Lung (tissue), 17 donors: ENCODE measurements at places on chromosomes 5 and 9. TPM values are rescaled to one million over a fixed set of nuclear protein-coding genes. Genes with fewer than 3 reads are reported as not detected.

DNA sequence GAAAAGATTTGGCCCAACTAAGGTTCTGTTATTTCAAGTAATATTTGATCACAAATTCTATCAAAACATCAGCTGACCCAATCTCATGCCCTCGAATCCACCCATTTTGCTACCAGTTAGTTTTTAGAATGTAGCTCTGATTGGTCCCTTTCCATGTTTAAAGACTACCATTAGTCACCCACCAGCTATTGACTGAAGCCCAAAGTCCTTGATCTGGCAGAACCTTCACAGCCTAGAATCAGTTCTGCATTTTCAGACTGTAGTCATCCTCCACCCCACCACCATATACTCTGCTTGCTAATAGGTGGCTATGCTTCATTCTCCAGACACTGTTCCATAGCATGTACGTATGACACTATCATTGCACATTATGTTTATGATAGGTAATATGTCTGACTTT is 182.2 kb upstream of the TARS1 start:
- no peak for DNase-seq
- H3K27me3 ChIP-seq = no peaks in the 10 kb centered on the region
- H3K27ac ChIP-seq = no peak overlapping the region

DNA sequence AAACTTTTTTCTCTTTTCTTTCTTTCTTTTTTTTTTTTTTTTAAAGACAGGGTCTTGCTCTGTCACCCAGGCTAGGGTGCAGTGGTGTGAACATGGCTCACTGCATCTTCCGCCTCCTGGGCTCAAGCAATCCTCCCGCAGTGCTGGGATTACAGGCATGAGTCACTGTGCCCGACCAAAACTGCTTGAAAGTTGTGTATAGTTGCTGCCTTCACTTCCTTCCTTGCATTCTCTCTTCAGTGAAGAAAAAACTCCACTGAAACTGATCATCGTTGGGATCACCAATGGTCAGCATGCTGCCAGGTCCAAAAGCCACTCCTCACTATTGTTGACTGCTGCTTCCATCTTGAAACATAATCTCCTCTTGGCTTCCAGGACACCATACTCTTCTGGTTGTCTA is 66.6 kb upstream of the CTNNA1 start:
- no peaks in the 10 kb centered on the region for H3K4me1 ChIP-seq
- no peak overlapping the region for H3K4me3 ChIP-seq
- H3K27me3 ChIP-seq = no peaks in the 10 kb centered on the region
- DNase-seq = no peak
- no peak overlapping the region for H3K27ac ChIP-seq

DNA sequence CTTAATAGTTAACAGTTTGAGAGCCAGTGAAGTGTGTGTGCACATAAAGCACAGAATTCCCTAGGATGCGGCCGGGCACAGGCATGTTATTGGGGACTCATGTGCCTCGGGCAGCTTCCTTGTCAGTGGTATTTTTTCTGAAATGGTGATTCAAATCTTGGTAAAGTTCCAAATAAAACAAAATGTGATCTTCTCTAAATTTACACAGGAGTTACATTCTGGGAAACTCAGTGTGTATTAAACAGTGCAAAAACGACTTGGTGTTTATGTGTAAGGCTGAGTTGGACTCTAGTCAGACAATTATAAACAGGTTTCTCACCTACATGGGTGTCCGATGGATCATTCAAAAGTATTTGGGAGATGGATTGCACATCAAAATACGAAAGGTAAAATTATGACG is 48.9 kb downstream of the BOD1 start:
- H3K4me3 ChIP-seq = no peak overlapping the region
- DNase-seq = no peak
- no peaks in the 10 kb centered on the region for H3K4me1 ChIP-seq
- H3K36me3 ChIP-seq = no peaks in the 10 kb centered on the region
- H3K27ac ChIP-seq = no peak overlapping the region

GRCh38 chr5:91178461-91178860 is 204.7 kb downstream of the ARRDC3 start:
- no peak for DNase-seq
- no peak overlapping the region for H3K27ac ChIP-seq
- H3K27me3 ChIP-seq = no peaks in the 10 kb centered on the region
- H3K36me3 ChIP-seq = no peaks in the 10 kb centered on the region
- no peak overlapping the region for H3K4me3 ChIP-seq
- H3K4me1 ChIP-seq = no peaks in the 10 kb centered on the region

The SOX30 gene
- not detected for total RNA-seq

GRCh38 chr9:137494104-137494544 is 35.0 kb upstream of the NSMF start:
- no peaks in the 10 kb centered on the region for H3K27me3 ChIP-seq
- H3K36me3 ChIP-seq = no peaks in the 10 kb centered on the region
- H3K4me1 ChIP-seq = no peaks in the 10 kb centered on the region
- DNase-seq = peak; percentile 11

GRCh38 chr9:20551835-20552234 is 70.5 kb downstream of the MLLT3 start:
- DNase-seq = no peak
- H3K27ac ChIP-seq = no peak overlapping the region
- no peak overlapping the region for H3K4me3 ChIP-seq
- H3K4me1 ChIP-seq = no peaks in the 10 kb centered on the region
- no peaks in the 10 kb centered on the region for H3K27me3 ChIP-seq

- no peak overlapping the region for H3K4me3 ChIP-seq
- H3K36me3 ChIP-seq = no peaks in the 10 kb centered on the region
- H3K27me3 ChIP-seq = no peaks in the 10 kb centered on the region
- no peak overlapping the region for H3K27ac ChIP-seq
These were observed 54.1 kb downstream of the DUSP1 start for GRCh38 chr5:172716796-172717313.

The CAMK4 gene
- 1.0 TPM for total RNA-seq

GRCh38 chr9:131469356-131469755 is 33.4 kb upstream of the POMT1 start:
- DNase-seq = no peak
- no peak overlapping the region for H3K27ac ChIP-seq
- H3K27me3 ChIP-seq = no peaks in the 10 kb centered on the region
- no peaks in the 10 kb centered on the region for H3K4me1 ChIP-seq
- peaks cover 76% of the 10 kb centered on the region for H3K36me3 ChIP-seq

DNA sequence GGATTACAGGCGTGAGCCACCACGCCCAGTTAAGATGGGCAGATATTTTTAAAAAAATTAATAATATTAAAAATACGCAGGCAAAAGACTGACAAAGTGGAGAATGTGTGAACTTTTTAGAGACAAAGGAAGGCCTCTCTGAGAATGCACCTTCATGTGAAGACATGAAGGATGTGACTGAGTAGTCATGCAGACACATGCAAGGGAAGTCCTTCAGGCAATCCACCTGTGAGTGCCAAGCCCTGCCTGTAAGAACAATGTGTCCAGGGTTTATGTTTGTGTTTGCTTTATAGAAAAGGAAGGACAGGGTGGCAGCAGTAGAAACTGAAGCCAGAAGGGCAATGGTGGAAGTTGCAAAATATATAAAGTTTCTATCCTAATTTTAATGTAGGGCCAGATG is 169.2 kb downstream of the EDIL3 start:
- DNase-seq = no peak

DNA sequence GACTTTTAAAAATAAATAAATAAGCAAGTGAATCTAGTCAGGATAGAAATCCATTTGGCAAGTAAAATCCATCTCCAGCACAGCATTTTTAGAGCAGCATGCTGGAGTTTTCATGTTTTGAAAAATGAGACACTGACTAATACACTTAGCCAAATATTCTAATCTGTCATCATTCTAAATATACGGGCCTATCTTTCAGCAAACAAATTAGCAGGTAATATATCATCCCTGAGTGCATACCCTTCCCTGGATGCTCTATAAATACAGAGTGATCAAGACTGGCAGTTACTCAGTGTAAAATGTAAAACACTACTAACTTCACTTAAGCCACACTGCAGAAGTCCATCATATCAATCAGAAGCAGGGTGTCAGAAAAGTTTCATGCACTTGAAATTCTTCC is 58.4 kb downstream of the MLLT3 start:
- no peak overlapping the region for H3K27ac ChIP-seq
- no peaks in the 10 kb centered on the region for H3K27me3 ChIP-seq
- no peaks in the 10 kb centered on the region for H3K36me3 ChIP-seq
- DNase-seq = no peak

DNA sequence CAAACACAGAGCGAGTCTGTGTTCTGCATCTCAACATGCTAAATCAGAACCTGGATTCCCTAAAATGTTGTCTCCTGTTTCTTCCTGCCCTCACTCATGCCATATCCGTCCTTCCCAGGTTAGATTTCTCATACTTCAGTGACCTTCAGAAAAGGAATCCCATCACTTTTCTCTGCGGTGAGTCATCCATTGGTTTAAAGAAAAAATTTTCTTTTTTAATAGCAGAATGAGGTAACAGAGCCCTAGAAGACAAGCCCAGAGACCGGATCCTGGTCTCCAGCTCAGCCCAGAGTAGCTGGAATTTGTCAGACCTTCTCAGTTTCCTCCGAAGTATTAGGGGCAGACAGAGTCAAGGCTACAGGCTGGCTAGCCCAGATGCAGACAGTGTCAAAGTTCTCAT is 143.2 kb upstream of the DMRT1 start:
- no peaks in the 10 kb centered on the region for H3K36me3 ChIP-seq
- no peak for DNase-seq
- H3K4me3 ChIP-seq = no peak overlapping the region
- peak overlapping the region; percentile 90 for H3K27ac ChIP-seq
- H3K4me1 ChIP-seq = peaks cover 10% of the 10 kb centered on the region

- no peak for DNase-seq
- no peaks in the 10 kb centered on the region for H3K27me3 ChIP-seq
- no peaks in the 10 kb centered on the region for H3K36me3 ChIP-seq
- H3K4me3 ChIP-seq = no peak overlapping the region
- no peaks in the 10 kb centered on the region for H3K4me1 ChIP-seq
These were observed 14.4 kb upstream of the BOD1 start for GRCh38 chr5:173630724-173631365.

GRCh38 chr9:115341426-115341825 is 223.5 kb upstream of the TNC start:
- no peaks in the 10 kb centered on the region for H3K27me3 ChIP-seq
- no peaks in the 10 kb centered on the region for H3K4me1 ChIP-seq
- DNase-seq = no peak

- no peaks in the 10 kb centered on the region for H3K4me1 ChIP-seq
- H3K36me3 ChIP-seq = no peaks in the 10 kb centered on the region
- H3K4me3 ChIP-seq = no peak overlapping the region
- H3K27me3 ChIP-seq = peaks cover 17% of the 10 kb centered on the region
- no peak for DNase-seq
- H3K27ac ChIP-seq = no peak overlapping the region
These were observed 454.3 kb downstream of the KDM4C start for GRCh38 chr9:7212101-7212500.

The SPAAR gene
- 3.7 TPM for total RNA-seq
